ENCODE measurements at places on chromosomes 16 and 17.

DNA sequence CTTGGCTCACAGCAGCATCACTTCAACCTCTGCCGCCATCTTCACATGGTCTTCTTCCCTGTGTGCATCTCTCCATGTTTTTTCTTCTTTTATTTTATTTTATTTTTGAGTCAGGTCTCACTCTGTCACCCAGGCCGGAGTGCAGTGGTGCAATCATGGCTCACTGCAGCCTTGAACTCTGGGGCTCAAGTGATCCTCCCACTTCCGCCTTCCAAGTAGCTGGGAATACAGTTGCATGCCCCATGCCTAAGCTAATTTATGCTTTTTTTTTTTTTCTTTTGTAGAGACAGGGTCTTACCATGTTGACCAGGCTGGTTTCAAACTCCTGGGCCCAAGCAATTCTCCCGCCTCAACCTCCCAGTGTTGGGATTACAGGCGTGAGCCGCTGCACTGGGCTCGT is 1.9 kb downstream of the NUDT7 start:
- no peak for DNase-seq

GRCh38 chr16:456891-457483 is 31.5 kb downstream of the RAB11FIP3 start:
- DNase-seq, result peak; percentile 62

- DNase-seq, result no peak
Observed at GRCh38 chr17:10745231-10745630, 15.4 kb upstream of the TMEM220 start.

DNA sequence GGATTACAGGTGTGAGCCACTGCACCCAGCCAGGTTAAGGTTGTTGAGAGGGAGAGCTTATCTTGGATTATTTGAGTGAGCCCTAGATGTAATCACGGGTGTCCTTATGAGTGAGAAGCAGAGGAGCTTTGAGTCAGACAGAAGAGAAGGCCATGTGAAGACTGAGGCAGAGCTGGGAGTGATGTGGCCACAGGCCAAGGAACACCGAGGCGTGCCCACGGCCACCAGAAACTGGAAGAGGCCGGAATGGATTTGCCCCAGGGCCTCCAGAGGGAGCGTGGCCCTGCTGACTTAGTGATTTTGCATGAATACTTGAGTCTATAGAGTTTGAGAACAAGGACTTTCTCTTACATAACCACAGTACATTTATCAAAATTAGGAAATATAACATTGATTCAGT is 137.7 kb downstream of the RPTOR start:
- DNase-seq, result no peak

- DNase-seq, result no peak
Observed at GRCh38 chr17:79479876-79480275, 131.0 kb downstream of the RBFOX3 start.

DNA sequence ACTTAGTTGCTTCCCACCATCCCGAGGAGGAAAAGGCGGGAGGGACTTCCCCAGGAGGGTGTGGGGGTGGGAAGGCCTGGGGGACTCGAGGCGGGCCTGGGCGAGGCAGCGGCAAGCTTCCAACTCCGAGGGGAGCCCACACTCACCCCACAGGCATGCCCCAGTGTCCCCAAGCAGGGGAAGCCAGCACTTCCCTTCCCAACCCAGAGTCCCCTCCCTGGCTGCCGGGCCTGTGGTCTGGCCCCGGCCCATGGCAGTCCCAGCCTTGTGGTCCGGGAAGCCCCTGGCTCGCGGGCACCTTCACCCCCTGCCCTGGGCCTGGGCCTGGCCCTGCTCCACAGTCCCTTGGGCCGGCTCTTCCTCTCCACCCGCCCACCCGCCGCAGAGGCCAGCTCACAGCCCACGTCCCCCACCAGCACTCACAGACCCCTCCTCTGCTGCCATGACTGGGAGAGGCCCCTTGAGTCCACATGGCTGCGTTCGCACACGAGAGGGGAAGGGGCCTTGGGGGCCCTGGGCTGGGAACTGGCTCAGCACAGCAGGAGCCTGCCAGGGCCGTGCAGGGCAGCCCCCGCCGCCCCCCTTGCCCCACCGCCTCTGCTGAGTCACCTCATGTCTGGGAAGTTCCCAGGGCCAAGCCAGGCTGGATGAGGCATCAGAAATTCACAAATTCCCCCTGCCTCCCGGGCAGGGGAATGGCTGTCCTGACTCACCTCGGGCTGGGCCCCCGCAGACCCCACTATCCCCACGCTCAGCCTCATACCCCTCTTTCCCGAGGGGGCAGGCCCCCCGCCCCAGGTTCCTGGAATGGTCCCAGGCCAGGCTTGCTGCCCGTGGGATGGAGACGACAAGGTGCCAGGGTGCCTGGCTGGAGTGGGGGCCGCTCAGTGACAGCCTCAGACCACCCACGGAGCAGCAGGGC is 27.8 kb downstream of the BAHCC1 start:
- peak; percentile 97 for DNase-seq

DNA sequence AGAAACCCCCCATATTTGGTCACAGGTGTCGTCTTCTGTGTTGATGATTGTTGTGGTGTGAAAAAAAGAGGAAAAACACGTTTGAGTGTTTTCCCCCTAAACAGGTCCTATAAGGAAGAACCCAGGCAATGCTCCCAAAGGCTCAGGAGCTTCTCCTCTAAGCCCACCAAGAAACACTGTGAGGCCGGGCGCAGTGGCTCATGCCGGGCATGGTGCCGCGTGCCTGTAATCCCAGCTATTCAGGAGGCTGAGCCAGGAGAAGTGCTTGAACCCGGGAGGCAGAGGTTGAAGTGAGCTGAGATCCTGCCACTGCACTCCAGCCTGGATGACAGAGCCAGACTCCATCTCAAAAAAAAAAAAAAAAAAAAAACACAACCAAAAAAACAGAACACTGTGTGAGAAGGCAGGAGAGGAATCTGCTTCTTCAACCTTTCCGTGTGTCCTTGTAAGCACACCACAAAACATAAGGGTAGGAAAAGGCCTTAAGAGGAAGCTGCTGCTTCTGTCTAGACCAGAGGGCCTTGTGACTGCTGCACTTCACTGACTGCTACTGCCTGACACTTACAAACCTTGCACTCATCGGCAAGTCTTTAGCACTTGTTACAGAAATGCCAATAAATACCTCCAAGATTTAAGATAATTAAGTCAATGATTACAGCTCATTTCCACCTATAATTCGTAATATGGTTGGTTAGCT is 9.3 kb downstream of the JPT1 start:
- DNase-seq, result no peak

DNA sequence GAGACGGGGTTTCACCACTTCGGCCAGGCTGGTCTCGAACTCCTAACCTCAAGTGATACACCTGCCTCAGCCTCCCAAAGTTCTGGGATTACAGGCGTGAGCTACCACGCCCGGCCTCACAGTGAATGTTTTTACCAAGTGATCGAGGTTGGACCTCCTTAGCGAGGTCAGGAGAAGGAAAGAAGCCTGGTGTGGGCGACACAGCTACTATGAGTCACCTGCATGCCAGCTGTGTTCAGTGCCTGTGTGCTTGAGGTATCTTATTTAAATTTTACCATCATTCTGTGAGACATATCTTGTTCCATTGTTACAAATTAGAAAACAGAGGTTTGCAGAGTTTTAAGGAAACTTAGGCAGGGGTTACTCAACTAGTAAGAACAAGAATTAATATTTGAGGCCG is 174.8 kb upstream of the DYNLRB2 start:
- no peak for DNase-seq

DNA sequence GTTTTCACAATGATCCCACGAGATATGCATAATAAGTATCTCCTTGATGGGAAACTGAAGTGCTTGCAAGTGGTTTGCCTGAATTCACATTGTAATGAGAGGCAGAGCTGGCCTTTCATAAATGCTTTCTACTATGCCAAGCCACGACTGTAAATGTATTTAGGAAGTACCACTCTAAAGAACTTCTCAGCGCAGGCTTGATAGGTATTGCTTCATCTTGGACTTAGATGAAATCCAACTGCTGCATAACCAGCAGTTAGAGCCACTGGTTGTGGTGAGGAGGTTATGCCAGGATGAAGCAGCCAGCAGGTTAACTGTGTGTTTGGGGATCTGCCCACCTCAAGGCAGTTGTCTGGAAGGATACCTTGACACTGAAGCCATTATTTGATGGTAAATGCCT is 26.8 kb downstream of the MARCHF10 start:
- peak; percentile 54 for DNase-seq

- DNase-seq, result no peak
Observed at GRCh38 chr16:85138825-85139627, 26.8 kb upstream of the CIBAR2 start.

DNA sequence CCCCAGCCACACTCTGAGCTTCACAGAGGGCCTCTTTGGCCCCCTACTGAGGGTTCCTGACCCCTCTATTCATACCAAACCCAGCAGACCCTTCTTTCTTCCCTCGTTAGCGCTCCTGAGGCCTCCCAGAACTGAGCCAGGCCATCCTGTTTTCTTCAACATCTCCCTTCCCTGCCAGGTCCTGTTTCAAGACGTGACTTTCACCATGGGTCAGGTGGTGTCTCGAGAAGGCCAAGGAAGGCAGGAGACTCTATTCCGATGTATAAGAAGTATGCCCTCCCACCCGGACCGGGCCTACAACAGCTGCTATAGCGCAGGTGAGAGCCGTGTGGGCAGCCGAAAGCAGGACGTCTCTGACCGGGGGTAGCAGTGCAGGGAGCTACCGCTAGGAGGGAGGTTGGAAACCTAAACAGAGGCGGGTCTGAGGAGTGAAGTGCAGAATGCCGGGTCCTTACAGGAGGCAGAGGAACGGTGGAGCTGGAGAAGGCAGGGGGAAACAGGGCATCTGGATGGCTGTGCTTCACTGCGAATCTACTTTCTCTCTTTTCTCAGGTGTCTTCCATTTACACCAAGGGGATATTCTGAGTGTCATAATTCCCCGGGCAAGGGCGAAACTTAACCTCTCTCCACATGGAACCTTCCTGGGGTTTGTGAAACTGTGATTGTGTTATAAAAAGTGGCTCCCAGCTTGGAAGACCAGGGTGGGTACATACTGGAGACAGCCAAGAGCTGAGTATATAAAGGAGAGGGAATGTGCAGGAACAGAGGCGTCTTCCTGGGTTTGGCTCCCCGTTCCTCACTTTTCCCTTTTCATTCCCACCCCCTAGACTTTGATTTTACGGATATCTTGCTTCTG is 1.3 kb upstream of the SENP3 start:
- DNase-seq, result peak; percentile 65

All from cardiac fibroblast (primary cell).